ENCODE measurements at places on chromosomes 7 and 10.

GRCh38 chr7:149285603-149286002, 23.6 kb downstream of the ZNF783 start:
- DNase-seq, result no peak

DNA sequence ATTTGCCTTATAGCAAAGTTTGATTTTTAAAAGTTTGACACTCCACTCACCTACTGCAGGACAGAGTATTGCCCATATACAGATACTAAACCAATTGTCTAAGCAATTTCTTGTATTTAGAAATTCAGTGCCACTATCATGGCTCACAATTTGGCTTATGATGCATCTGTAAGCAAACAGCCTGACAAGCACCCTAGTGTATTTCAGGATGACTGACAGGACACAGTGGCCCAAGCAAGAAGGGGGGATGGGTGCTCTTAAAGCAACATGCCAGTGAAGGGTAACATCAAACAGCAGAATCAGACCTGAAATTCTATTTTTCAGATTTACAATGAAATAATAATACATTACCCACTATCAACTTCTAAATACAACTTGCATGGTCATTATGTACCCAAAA, 30.5 kb downstream of the CTNNA3 start:
- DNase-seq, result no peak

DNA sequence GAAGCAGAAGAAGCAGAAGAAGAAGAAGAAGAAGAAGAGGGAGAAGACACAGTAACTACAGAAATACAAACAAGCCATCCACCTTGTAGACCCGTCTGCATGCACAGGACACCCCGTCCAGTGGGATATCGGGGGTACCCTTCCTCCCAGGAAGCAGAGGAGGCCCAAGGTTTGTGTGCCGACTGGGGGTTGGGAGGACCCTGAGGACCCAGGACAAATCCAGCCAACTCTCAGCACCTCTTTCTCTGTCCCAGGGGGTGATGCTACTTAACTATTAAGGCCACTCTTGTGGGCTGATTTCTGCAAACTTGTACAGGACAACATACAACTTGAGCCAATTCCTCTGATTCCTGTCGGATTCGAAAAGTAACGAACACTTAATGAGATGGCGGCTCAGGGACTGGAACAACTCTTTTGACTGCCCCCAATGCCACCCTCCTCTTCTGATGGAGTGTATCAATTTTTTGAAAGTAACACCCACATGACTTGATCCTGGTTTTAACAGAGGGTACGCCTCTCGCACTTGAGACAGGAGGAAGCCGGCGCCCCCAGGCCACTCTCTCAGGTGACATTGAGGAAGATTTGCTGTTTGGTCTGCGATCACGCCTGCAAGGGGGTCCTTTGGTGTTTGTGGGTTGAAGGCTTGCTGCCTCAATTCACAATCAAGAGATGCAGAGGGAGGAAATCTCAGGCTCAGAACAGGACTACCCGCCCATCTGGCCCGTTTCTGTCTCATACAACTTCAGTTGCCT, 192.6 kb downstream of the TNS3 start:
- DNase-seq, result no peak

DNA sequence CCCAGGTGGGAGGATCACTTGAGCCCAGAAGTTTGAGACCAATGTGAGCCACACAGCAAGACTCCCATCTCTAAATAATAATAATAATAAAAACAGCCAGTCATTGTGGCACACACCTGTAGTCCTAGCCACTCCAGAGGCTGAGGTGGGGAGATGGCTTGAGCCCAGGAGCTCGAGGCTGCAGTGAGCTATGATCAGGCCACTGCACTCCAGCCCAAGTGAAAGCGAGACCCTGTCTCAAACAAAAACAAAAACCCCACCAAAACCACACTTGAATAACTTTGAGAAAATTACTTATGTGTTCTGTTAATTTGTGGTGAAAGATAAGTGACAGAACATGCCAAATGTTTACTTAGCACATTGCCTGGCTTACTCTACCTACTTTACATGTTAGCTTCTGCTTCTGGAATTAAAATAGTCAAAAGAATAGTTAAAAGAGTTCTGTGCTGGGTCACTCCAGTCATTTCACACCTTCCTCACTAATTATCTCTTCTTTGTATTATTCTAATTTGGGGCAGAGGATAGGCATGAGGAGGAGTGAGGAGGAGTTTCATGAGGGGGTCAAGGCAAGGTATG, 9.8 kb downstream of the TMEM60 start:
- DNase-seq, result no peak

DNA sequence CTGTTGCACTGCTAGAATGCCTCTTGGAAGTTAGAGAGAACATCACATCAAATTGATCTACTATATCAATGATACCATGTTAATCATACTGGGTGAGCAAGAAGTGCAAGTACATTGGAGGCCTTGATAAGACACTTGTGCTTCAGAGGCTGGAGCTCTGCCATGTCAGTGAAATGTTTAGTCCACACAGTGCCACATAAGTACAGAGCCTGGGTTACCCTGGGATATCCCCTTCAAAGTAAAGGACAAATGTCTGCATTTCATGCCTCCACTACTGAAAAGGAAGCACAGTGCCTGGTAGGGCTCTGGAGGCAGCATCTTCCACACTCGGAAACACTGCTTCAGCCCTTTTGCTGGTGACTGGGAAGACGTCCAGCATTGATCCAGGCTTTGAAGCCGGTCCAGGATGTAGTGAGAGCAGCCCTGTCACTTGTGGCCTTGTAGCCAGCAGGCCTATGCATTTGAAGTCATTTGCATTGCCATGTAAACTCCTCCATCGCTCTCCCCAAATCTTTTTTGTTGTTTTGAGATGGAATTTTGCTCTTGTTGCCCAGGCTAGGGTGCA, 15.7 kb upstream of the STN1 start:
- DNase-seq, result no peak

DNA sequence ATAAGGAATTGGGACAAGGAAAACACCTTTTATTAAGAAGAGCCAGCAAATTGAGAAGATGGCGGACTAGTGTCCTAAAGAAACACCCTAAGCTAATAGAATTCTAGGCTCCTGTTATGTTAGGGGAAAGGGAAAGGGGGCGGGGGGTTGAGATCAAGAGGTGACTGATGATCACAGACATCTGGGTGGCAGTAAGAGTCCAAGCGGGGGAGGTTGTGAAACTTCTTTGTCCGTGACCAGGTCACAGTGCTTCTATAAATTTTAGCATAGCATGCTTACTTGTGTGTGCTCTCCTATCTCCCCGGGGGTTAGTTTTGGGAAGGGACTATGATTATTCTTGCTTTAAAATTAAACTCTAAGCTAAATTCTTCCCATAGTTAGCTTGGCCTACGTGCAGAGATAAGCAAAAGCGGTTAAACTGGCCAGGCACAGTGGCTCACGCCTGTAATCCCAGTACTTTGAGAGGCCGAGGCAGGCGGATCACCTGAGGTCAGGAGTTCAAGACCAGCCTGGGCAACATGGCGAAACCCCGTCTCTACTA, 262.1 kb downstream of the SKIDA1 start:
- no peak for DNase-seq

DNA sequence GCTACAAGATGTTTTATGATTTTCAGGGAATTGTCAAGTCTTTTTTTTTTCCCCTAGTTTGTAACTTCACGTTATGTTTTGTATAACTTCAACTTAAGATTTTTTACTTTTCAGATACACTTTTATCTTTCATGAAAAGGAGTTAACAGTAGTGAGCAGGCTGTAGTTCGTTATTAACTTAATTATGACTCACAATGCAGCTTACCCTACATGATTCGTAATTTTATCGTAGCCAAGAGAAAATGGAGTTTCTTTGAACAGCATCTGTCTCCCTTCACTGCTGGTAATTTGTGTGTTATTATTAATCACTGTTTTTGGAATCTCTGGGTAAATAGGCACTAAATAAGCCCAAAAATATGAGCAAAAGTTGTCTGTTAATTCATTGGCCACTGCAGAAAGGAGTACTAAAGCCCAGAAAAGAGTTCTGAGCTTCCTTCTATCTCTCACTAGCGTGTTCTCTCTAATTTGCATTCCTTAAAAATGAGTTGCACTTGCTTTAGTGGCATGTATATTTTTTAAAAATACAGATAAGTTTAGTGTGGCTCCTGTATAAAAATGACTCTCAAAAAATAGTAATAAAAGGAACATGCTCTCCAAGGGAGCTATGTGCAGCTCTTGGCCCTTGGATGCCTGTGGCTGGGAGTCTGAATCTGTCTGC, 36.1 kb downstream of the RALA start:
- DNase-seq, result no peak

GRCh38 chr10:122567056-122567660, 6.6 kb downstream of the DMBT1 start:
- DNase-seq, result peak; percentile 57

GRCh38 chr10:120657371-120657770, 193.8 kb upstream of the WDR11 start:
- no peak for DNase-seq

DNA sequence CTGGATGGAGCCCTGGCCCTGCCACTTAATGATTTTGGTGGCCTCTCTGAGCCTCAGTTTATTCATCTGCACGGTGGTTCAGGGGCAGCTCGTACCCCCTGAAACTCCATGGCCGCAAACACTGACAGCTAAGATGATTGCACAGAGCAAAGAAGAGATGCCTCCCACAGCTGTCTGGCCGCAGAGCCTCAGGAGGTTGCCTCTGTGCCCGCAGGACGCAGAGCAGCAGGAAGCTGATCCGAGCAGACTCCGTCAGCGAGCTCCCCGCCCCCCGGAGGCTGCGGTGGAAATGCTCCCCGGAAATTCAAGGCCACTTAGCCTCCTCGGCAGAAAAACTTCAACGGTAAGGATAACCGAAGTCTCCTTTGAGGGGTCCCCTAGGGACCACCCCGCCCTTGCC, 30.2 kb upstream of the C10orf53 start:
- peak; percentile 59 for DNase-seq

GRCh38 chr10:100289641-100290040, 3.2 kb upstream of the BLOC1S2 start:
- no peak for DNase-seq

DNA sequence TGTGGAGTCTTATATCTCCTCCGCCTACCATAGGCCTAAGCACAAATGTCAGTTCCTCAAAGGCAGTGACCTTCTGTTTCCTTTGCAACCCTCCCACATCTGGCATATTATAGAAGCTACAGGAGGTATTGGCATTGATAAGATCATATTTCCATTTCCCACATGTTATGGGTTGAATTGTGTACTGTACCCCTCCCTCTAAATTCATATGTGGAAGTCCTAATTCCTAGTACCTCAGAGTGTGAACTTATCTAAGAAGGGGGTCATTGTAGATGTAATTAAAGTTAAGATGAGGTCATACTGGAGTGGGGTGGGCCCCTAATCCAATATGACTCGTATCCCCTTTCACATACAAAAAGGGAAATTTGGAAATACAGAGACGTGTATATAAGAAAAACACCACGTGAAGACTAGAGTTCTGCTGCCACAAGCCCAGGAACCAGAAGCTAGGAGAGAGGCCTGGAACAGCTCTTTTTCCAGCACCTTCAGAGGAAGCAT, 6.1 kb upstream of the LAMB4 start:
- DNase-seq, result peak; percentile 17

- DNase-seq, result no peak
These were observed 237.1 kb upstream of the SHH start for GRCh38 chr7:156049366-156049765.

GRCh38 chr10:71124921-71125748, 87.2 kb upstream of the UNC5B start:
- DNase-seq, result no peak

- DNase-seq, result no peak
These were observed 55.1 kb upstream of the PPIF start for GRCh38 chr10:79292026-79292766.

DNA sequence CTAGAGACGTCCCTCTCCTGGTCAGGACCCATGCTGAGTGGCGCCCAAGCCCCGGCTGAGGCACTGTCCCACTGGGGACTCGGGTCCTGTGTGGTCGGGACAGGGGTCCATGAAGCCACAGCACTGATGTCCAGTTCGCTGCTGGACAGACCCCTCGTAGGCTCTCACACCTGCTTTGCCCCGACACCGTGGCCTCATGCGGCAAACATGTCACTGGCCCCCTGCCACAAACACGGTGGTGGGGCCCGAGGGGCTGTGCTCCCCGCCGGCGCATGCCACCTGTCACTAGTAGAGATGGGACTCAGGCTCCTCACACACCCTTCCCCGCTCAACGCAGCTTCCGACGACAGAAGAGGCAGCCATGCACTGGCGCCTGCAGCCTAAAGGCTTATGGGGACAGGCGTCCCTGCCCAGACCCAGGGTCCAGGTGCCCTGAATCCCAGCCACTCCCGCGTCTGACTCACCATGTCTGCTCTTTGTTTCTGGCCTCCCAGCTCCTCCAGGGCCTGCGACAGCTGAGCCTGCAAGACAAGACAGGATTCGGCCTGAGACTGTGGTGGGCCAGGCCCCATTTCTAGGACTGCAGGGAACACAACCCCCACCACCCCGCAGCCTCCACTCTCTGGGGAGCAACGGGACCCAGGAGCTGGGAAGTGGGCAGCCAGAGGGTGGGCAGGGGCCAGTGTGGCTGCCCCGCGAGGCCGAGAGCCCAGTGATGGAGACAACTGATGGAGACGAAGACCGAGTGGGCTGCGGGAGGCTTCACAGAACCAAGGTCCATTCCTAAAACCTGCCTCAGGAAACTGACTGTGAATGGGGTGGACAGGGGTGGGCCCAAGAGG, 230.9 kb downstream of the MAD1L1 start:
- DNase-seq, result no peak

- no peak for DNase-seq
These were observed 275.3 kb downstream of the DNAJB6 start for GRCh38 chr7:157612009-157612663.

DNA sequence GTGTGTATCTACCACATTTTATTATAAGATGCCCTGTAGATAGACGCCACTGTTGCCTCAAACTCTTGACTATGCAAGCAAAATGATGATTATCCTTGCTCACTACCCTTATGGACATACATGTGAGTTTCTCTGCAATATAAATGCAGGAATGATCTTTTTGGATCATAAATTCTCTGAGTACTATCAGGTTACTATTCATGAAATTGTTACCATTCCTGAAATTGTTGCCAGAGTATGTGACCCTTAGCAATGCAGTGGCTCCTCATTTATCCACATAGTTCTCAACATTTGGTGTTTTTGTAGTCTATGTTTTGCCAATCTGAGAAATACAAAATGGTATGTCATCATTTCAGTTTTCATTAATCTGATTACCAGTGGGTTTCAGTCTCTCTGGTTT, 166.2 kb upstream of the FAM3C start:
- DNase-seq, result no peak

DNA sequence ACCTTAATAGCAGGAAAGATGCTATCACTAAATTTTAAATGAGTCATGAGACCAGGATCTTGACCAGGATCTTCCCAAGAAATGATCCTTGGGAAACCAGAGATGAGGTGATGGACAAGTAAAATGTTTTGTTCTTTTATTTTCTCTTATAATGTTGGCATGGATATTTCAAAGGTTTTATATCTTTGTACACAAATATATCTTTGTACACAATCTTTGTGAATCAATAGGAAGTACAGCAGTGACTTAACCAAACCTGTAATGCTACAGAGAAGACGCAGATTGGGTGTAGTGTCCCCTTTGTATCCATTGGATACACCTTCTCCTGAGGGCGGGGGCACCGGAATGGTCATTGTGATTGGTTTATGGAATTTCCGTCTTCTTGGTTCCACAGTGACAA, 180.1 kb upstream of the CCDC6 start:
- DNase-seq, result no peak

GRCh38 chr10:78247821-78248220, 214.2 kb downstream of the RPS24 start:
- DNase-seq, result no peak
